ENCODE measurements at places on chromosomes 11 and 22.
A peak's percentile ranks its signal among the peaks of the same experiment; 100 is the strongest.

DNA sequence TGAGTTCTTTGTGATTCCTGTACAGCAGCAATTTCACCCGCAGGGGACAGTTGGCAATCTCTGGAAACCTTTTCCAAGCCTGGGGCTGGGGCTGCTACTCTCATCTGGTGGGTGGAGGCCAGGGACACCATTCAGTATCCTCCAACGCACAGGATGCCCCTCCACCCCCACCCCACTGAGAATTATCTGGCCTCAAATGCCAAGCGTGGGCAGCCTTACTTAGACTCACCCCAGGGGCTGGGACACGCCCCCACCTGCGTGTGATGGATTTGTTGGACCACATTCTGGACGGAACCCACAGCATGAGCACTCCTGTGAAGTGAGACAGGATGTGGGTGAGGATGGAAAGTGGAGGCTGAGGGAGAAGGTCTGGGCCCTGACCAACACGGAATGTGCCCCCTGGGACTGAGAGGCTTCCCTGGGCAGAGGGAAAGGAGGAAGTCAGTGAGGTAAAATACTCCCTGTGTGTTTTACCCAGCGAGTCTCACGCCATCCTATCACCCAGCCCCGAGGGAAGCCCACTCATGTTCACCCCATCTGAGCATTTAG, 13.7 kb downstream of the RASD2 start:
- no peak for DNase-seq

- DNase-seq = no peak
These were observed 32.0 kb upstream of the TESMIN start for GRCh38 chr11:68783216-68783821.

DNA sequence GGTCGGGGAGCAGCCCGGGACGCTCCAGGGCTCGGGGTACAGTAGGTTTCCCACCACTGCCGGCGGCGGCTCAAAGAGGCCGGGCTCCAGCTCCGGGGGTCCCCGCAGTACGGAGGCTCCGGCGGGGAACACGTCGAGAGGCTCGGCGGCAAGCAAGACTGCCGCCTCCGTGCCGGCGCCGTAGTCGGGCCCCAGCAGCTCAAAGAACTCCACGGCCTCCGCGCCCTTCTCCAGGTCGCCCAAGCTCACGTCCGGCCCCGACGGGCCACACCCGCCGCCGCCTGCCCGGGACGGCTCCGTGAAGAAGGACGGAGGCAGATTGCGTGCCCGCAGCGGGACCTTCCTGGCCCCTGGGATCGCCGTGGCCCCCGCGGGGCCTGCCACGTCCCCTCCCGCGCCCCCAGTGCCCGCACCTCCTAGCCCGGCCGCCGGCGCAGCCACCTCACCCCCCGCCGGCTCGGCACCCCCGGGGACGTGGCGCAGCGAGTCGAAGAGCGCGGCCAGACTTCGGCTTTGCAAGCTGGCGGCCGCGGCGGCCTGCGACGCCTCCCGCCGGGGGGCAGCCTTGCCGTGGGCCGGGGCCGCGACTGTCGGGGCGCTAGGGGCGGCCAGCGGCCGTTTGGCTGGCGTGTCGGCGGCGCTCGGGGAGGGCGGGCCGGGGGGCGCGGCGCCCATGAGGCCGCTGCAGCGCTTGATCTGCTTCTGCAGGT, 775 bp downstream of the FAM181B start:
- DNase-seq = no peak

- no peak for DNase-seq
These were observed 4.4 kb upstream of the C11orf16 start for GRCh38 chr11:8937159-8937558.

- DNase-seq = no peak
These were observed 3.6 kb upstream of the LMO1 start for GRCh38 chr11:8267280-8267679.

DNA sequence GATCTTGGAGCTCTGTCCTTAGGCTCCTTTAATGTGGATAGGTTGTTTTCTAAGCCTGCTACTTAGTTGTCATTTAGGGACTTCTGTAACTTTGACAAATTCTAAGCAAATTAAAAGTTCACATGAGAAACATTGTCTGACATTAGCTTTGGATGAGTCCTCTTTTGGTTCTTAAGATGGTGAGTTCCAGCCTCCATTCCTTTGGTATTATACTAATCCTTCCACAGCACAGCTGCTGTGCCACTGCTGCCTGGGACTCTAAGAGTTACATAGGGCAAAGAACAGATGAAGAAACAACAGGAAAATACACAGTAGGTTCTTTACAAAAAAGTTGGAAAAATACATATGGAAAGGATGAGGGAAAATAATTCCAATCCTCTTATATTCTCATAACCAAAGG, 25.3 kb upstream of the PIK3C2A start:
- no peak for DNase-seq

DNA sequence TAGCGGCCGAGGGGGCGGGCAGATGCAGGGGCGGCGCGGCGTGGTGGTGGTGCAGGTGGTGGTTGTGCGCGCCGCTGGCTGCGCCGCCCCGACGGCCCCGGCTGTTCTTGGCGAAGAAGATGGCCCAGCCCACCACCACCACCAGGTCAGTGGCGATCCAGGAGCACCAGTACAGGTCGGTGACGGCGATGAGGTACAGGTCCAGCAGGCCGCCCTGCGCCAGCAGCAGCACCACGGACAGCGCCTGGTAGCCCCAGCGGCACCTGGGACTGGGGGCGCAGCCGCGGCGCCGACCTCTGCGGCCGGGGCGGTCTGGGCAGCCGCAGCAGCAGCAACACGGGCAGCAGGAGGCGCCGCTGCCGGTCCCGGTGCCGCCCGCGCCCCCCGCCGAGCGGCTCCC, 879 bp downstream of the TMEM121B start:
- peak; percentile 55 for DNase-seq

- DNase-seq = no peak
These were observed 1.9 kb upstream of the TSKU start for GRCh38 chr11:76781046-76781801.

- DNase-seq = no peak
These were observed 815.9 kb downstream of the KCNA4 start for GRCh38 chr11:29200791-29201562.

- no peak for DNase-seq
These were observed 252.8 kb upstream of the BLID start for GRCh38 chr11:122368796-122369195.

DNA sequence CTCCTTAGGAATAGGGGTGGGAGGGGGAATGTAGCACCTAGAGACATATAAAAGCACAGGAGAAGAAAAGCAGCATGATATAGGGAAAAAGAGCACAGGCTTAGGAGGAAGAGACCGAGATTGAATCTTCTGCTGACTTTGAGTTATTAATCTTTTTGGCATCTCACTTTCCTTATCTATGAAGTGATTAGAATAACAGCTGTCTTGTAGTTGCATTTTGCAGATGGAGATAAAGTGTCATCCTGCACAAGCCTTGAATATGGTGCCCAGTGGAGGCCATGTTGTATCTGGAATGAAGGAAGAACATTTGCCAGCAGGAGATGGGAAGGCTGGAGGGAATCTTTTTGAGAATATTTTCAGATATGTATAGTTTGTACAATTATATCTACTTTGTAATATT, 594.7 kb downstream of the NELL1 start:
- no peak for DNase-seq

DNA sequence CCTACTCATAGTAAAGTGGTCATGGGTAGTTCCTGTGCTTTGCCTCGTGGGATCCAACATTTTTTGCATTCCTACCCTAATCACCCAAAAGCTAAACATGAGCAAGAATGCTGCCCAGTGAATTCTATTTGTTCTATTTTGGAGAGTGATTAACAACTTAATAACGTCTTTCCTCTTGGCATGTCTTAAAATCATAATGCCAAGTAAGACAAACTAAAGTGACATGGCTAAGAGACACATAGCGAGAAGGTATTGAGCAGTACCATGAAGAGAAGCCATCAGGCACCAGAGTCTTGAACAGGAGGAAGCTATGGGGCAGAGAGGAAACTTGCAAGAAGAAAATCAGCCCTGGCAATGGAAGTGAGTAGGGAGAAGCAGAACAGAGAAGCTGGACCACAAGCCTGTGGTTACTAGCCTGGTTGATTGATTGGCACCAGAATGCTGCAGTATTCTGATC, 32.0 kb downstream of the EXPH5 start:
- DNase-seq = no peak

DNA sequence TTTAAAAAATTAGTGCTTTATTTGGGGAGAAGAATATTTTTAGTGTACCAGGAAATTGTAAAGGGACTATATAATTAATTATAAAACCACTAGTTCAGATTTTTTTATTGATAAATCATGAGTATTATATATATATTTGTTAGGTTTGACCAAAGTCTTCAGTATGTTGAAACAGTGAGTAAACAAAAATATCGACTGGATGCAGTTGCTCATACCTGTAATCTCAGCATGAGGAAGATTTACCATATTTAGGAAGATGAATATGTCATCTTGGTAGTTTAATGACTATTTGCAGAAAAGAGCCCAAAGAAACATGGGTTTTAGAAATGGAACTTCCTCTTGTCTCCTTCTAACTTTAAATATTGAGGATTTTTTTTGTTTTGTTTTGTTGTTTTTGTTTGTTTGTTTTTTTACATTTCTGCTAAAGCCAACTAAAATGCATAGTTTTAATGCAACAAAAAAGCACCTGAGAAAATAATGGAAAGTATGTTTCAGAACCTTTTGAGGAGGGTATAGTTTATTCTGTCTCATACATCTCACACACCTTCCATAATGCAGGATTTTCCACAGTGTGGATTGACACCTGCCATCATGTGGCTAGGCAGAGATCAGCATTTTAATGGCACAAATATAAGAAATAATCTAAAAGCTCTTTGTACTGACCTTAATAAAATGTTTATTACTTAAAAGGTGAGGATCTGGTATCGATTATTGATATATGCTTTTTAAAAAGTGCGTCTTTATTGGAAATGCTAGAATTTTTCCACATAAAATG, 114.3 kb downstream of the ARHGAP42 start:
- no peak for DNase-seq

GRCh38 chr22:46584081-46584921, 35.9 kb upstream of the GRAMD4 start:
- DNase-seq = no peak

GRCh38 chr11:124793466-124794278, 6.5 kb downstream of the MSANTD2 start:
- peak; percentile 19 for DNase-seq

DNA sequence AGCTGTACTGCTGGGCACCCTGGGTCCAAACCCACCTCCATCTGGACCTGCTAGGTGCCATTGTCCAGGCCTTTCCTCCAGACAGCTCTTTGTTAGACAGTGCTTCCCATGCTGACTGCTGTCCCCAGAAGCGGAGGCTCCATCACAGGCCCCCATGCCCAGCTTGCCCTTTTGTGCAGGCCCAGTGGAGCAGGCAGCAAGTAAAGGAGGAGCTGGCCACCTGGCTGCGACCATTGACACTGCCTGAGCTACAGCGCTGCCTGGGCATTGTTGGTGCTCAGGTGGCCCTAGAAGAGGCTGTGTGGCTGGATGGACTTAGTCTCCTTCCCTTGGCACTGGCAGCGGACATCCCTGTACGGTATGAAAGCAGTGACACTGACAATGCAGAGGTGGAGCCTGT, 1.5 kb downstream of the DNHD1 start:
- DNase-seq = no peak

DNA sequence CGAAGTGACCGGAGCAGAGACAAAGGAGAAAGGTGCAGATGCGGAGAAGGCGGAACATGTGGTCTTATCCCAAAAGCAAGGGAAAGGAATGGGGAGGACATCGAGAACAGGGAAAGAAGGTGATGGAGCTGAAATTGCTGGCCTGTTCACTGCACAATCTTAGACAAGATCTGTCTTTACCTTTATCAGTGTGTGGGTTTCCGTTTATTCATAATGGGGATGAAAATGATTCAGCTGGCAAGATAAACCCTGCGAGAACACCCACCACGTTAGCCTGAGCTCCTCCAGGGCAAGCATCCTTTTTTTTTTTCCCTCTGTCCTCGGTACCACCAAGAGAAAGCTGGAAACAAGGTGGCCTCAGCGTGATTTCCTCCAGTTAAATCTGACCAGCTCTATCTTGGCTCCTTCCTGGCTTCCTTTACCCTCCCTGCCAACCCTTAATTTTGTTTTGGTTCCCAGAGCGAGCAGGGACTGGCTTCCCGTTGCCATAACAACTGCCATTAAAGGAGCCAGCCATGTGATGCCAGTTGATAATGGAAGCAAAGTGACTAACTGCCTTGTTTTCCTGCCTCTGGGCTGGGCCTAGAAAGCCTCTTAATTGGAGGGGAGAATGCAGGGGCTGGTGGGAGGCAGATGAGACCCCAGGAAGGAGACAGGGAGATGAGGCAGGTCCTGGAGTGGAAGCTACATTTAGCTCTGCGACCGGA, 4.2 kb downstream of the SGSM1 start:
- DNase-seq = no peak

DNA sequence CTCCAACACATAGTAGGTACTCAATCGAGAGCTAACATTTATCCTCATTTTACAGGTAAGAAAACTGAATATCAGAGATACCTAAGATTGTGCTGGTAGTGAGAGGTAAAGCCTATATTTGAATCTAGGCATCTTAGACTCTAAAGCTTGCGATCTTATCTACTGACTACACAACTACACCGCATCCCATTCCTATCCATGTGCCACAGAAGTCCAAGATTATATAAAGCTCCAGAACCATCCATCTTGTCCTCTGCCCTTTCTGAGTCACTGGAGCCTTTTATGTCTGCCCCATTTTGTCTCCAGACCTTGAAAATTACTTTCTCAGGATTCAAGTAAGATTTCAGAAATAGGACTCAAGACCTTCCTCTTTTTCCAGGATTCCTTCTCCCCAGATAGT, 84.4 kb downstream of the OR5AK2 start:
- DNase-seq = no peak

GRCh38 chr11:117996058-117996457, 9.9 kb downstream of the IL10RA start:
- DNase-seq = no peak

DNA sequence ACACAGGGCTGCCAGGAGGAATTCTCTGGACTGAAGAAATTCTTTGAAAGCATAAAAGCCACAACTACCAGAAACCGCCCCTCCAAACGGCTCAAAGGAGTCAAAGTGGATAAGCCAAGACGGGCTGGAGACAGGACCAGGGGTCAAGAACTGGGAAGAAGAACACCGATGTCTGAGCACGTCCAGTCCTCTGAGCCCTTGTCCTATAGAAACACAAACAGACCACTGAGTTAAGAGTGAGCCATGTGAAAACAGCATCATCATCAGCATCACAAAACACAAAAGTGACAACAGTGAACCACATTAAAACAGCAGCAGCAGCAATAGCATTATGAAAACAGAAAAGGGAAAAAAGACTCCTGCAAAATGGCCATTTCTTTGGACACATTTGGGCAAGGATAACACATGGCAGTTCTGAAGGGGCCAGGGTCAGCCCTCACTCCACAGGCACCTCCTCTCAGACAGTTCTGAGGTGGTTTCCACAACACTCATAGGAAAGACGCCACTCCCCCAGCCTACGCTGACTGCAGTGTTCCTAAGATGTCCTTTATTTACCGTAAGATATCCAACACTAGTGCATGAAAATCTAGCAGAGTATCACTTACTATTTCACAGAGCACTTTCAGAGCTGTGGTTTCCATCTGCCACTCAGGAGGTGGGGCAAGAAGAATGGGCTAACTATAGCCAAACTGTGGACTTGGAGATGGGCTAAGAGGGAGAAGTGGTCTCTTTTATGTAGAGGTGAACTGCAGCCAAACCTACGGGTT, 28.6 kb upstream of the YPEL1 start:
- DNase-seq = no peak

GRCh38 chr11:117868815-117869561, 7.5 kb downstream of the FXYD6 start:
- DNase-seq = no peak

All from DND-41 (cell line).